ENCODE measurements at places on chromosomes 4 and X.

GRCh38 chr4:79673898-79674297, 265.9 kb upstream of the GK2 start:
- no peak for DNase-seq

- no peak for DNase-seq
Measured at GRCh38 chr4:579543-580175, 3.6 kb upstream of the TMEM271 start.

GRCh38 chr4:16384576-16384975, 158.3 kb upstream of the TAPT1 start:
- DNase-seq = no peak

DNA sequence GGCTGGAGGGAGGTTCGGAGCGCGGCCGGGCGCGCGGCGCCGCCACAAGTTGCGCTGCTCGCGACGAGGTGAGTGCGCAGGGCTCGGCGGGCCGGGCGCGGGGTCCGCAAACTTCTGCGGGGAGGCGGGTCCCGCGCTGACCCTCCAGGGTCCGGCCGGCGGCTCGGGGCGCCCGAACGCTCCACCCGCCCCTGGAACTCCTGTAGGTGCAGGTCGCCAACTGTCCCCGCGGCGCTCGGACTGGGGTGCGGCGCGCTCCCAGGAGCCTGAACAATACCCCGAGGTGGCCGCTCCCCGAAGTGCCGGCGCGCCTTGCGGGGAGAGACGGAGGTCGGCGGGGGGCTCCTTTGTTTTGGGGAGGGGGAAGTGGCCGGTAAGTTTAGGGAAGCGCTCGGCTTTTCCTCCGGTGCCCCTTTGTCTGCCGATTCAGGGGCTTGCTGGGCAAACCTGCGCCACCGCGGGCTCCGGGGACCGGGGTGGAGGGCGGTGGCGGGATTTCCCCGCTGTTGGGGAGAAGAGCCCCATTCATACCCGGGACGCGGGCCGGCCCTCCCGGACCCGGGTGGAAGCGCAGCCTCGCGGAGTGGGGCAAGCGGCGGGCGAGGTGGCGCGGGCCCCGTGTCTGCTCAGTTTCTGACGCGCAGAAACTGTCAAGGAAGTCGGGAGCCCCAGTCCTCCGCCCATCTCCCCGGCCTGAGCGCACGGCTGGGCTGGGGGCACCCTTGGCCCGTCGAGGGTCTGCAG, 694 bp downstream of the TBL1X start:
- no peak for DNase-seq

DNA sequence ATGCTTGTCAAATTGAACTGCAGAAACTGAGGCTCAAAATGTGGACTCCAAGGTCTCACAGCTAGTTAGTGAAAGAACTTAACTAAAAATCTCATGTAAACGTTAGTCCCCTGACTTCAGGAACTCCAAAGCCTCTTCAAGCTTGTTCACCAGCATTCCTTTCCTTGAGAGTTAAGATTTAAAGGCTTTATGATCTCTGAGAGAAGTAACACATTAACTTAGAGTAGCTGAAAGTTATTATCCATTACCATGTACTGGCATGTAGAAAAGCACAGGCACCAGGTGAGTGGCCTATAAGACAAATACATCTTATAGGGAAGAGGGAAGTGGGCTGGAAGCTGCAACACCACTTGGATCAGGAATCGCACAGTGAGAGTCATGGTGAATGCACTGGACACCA, 15.3 kb downstream of the PARM1 start:
- DNase-seq = no peak

GRCh38 chrX:20274121-20274520, 7.4 kb upstream of the RPS6KA3 start:
- peak; percentile 37 for DNase-seq

- no peak for DNase-seq
Measured at GRCh38 chr4:7196736-7197135, 4.4 kb downstream of the SORCS2 start.

GRCh38 chr4:13427599-13428325, 56.4 kb downstream of the RAB28 start:
- DNase-seq = no peak

- DNase-seq = no peak
Measured at GRCh38 chrX:103519389-103519788, at the start of gene RAB40A. Gene RAB40A (minus strand): TSS chrX:103519489. CDS start chrX:103500756, 18,733 bp downstream.

- no peak for DNase-seq
Measured at GRCh38 chr4:67616478-67616877, 58.0 kb downstream of the STAP1 start.

DNA sequence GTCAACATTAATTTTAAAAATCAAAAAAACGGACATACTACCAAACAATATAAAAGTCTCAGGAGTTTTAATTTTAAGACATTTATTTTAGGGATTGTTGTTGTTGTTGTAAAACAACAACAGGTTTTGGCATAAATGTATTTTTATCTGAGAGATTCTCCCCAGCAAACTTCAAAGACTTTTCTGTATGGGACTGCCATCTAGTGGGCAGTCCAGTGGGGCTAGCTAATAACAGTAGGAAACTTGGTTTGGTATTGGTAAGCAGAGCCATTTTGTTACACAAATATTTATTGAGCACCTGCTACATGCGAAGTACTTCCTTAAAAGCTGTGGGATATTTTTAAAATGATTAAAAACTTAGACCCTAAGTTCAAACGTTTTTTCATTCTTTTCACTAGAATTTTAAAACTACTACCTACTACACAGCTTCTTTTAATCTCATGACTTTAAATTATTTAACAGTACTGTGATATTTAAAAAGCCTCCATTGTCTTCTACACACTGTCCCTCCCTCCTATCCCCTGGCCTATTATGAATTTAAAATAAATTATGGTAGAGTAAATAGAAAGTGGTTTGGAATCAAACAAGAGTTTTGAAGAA, 1028.4 kb upstream of the INTU start:
- peak; percentile 52 for DNase-seq

DNA sequence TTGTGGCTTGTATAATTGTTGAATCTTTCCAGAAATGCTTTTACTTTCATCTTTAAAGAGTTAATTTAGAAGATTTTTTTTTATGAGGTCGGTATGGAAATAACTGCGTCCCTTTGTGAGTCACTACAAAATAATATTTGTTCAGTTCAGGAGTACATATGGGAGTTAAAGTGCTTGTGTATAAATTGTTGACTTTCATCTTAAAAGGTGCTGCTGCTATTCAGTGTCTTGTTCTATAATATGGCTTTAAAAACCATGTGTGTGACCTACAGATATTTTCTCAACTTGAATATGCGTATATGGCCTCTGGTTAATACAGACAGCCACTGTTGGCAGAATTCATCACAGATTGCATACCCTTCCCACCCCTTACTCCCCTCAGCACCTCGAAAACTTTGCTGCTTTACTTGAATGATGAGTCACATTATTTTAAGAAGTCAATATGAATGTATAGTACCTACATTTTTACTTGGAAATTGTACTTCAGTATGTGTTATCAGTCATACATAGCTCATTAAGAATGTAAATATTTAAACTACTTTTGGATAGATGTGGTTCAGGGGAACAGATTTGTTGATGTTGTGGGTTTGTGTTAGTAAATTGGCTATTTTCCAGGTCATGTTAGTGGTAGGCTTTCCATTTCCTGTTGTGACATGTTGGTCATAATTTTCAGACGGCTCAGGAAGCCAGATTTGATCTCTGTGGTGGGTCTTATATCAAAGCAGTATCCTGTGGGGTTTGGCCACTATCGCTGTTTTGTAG, 1.5 kb downstream of the CLCN3 start:
- DNase-seq = peak; percentile 51

DNA sequence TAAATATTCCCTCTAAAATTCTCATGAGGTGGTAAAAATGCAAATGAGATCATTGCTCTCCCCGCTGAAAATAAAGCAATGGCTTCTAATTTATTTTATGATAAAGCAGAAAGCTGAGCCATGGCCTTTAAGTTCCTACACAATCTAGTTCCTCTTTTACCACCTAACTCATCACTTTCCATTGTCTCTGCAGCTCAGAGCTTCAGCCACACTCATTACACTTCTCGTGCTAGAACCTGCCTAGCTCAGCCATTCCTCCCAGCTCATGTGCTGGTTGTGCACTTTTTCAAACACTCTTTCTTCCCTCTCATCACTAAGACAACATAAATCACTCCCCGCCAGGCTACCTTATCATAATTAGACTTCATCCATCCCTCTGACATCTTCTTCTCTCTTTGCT, 1112.1 kb upstream of the PRKX start:
- DNase-seq = no peak

DNA sequence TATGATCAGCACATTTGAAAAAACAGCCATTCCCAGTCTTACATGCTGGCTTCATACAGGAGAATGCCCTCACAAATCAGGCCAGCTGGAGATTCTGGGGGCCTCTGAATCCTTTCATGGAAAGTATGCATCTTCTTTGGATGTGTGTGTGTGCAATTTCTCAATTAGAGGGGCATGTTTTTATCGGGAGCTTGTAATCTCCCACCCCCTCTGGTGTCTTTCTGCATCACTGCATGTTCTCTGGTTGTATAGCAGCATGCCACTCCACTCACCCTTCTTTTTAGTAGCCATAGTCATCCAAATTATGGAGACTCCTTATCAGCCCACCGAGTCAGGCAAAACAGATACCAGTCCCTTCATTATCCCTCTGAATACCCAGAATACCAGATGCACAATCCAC, 282.2 kb upstream of the SLIT2 start:
- DNase-seq = no peak

GRCh38 chrX:139121616-139122286, 408.8 kb upstream of the F9 start:
- DNase-seq = no peak

GRCh38 chrX:24395775-24396174, 35.3 kb downstream of the SUPT20HL1 start:
- peak; percentile 67 for DNase-seq

DNA sequence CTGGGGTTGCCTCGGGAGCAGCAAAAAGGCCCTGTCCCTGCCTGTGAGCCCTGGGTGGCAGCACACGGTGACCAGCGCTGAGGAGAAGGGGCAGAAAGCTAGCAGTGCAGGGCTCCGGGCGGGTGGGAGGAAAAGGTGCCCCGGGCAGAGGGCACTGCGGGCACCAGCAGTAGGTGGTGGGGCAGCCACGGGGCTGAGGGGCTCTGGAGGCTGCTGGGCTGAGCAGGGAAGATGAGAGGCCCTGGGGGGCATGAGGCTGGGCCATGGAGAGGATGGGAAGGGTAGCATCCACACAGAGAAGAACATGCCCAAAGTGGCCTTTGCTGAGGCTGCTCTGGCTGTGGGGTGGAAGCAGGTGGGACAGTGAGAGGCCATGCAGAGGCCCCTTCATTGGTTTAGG, 67.5 kb upstream of the NKX1-1 start:
- DNase-seq = no peak

GRCh38 chrX:132615391-132616131, 126.7 kb upstream of the MBNL3 start:
- DNase-seq = peak; percentile 21

GRCh38 chr4:163556177-163556576, 61.7 kb downstream of the TMA16 start:
- no peak for DNase-seq

- no peak for DNase-seq
Measured at GRCh38 chrX:49233176-49233575, at the start of gene CACNA1F. Gene CACNA1F (minus strand): TSS chrX:49233340. CDS start chrX:49233309, 31 bp downstream.
